ENCODE measurements at places on chromosomes 1 and 21. TPM values are rescaled to one million over a fixed set of nuclear protein-coding genes. Genes with fewer than 3 reads are reported as not detected.

Gene BLACAT1
- total RNA-seq = not detected

Gene FCRL2
- total RNA-seq = not detected

Gene PLEKHA6
- 3.5 TPM for total RNA-seq

Gene EVA1C
- total RNA-seq = 50.3 TPM

- DNase-seq = no peak
Observed at GRCh38 chr1:165537356-165538109, 6.3 kb upstream of the LRRC52 start.
